Muscle of arm (tissue), 14 donors: ENCODE measurements at places on chromosomes 1 and 21. TPM values are rescaled to one million over a fixed set of nuclear protein-coding genes. Genes with fewer than 3 reads are reported as not detected.
A peak's percentile ranks its signal among the peaks of the same experiment; 100 is the strongest.

GRCh38 chr1:237712082-237712481, 178.6 kb downstream of the ZP4 start:
- DNase-seq: no peak

DNA sequence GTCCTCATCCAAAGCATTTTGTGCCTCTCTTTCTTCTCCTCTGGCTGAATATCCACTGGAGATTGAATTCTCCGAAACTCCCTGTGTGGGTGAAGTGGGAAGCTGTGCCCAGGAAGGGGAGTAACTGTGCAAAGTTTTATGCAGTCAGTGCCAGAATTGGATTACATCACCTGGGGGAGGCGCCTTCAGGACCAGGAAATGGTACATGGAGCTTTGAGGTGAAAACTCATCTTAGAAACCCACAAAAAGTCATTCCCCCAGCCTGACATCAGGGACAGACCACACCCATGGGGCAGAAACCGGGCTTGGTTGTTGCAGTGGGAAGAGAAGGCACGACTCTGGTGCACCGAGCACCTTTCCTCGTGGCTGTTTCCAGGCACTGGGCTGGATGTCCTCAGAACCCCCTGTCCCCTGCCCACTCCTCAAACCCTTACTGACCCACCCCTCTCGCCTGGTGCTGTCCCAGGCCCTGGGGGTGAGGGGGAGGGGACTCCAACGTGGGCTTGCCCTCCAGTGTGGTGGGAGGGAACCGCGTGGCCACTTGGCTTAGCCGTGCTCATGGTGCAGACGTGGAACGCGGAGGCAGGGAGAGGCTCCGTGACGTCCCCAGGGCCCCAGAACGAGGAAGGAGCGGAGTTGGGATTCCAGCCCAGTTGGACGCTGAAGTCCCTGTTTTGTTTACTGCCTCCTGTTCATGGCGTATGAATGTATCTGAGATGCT, 15.7 kb downstream of the TFF3 start:
- no peak for DNase-seq

DNA sequence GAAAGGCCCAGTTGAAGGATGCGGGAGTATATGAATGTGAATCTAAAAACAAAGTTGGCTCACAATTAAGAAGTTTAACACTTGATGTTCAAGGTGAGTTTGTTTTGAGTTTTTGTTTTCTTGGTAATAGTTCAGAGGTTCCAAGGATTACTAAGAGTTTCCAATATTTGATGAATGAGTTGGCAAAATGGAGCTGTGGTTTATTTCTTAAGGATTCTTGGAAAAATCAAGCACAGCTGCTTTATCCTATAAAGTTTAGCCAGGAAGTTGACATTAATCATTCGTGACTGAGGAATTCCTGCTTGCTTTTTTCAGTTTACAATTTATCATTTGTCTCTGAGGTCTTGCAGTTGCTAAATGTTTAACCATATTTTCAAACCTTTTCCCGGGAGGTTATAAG, 15.1 kb downstream of the VCAM1 start:
- peak; percentile 80 for DNase-seq

DNA sequence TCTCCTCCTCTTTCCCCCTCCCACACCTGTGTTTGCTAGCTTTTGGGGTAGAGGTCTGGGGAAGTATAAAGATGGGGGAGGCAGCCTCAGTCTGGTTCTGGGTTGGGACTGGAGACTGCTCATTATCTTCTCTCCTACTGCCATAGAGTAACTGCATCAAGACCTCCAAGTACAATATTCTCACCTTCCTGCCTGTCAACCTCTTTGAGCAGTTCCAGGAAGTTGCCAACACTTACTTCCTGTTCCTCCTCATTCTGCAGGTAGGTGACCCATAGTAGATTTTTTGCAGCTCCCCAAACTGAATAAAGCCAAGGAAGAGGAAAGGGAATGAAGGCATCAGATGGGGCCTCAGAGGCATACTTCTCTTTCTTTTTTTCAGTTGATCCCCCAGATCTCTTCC, 5.3 kb downstream of the ATP8B2 start:
- DNase-seq: no peak

DNA sequence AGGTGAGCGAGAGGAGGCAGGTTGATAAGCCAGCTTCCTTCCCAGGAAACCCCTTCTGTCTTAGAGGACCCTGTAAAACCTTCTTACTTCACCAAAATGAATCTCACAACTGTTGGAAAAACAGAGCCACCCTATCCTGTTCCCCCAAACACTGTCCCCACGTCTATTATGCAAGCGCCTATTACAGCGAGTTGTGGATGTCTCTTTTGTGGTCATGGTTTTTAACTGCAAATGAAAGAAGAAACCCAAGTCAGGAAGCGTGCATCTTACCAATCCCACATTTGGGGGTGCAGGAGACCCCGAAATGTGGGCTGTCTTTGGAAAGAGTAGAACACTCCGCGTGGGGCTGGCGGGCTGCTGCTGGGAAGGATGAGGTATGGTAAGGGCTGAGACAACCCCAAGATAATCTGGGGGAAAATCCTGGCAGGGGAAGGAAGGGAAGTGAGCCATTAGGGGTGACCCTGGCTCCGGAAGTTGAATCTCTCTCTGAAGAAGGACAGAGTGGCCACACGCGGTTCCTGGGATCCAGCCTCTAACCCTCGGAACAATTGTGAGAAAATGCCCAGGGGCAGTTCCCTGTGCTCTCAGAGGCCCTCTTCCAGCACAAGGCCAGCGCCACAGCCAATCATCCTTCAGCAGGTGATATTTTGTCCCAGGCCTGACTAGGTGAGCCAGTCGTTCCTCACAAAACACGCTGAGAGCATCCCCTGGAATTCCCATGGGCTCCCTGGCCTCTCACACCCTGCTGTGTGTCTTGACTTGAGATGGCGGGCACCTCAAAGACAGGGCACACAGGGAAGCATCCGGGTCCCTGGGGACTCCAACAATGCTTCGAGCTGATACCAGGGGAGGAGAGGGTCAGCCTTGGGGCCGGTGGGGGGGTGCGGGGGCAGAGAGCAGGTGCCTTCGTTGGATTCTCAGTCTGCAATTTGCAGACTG, 168.5 kb upstream of the IRF2BP2 start:
- DNase-seq: no peak

GRCh38 chr1:155801149-155801548, 55.9 kb downstream of the GON4L start:
- no peak for DNase-seq

GRCh38 chr1:44511363-44511762, 106.3 kb downstream of the RNF220 start:
- no peak for DNase-seq

GRCh38 chr21:16634515-16634914, 878.3 kb upstream of the CXADR start:
- DNase-seq: no peak

DNA sequence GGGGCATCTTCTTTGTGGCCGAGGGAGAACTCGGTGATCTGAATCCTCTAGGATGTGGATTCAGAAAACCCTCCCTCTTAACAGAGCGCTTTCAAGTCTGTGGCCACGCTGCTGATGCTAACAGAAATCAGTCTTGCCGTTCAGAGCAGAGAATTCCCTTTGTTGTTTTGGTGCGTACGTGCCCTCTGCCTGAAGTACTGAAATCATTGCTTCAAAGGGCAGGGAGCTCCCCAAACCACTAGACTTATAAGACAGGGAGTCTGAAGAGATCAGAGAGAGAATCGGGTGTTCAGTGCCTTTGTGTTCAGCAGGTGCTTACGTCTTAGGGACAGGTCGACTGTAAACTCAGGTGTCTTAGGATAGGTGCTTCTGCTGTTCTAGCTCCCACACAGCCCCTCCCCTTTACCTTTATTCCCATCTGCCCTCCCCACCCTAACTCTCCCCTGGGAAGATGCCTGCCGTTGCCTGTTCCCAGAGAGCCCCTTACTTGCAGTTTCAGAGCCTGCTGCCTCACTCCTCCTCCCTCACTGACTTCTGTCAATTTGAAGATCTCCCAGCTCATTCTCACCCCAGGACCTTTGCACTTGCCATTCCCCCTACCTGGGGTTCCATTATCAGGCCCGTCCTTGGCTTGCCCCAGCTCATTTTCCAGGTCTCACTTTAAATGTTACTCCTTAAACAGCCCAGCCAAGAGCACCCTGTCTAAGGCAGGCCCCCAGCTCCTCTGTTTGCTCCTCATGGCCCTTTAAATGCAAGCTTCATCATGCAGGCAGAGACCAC, 143.0 kb downstream of the CAMTA1 start:
- DNase-seq: no peak

The CDCP2 gene
- polyA plus RNA-seq: not detected

The SMAP2 gene
- 22.8 TPM for polyA plus RNA-seq

The PAX7 gene
- 53.6 TPM for polyA plus RNA-seq

The CD52 gene
- polyA plus RNA-seq: not detected

The SARS1 gene
- 97.7 TPM for polyA plus RNA-seq

The PTTG1IP gene
- polyA plus RNA-seq: 129 TPM

The RNU1-2 gene
- not detected for polyA plus RNA-seq

The LCA5L gene
- polyA plus RNA-seq: not detected
